GF-D8 (cell line): ENCODE measurements at places on chromosomes 12 and 14.

DNA sequence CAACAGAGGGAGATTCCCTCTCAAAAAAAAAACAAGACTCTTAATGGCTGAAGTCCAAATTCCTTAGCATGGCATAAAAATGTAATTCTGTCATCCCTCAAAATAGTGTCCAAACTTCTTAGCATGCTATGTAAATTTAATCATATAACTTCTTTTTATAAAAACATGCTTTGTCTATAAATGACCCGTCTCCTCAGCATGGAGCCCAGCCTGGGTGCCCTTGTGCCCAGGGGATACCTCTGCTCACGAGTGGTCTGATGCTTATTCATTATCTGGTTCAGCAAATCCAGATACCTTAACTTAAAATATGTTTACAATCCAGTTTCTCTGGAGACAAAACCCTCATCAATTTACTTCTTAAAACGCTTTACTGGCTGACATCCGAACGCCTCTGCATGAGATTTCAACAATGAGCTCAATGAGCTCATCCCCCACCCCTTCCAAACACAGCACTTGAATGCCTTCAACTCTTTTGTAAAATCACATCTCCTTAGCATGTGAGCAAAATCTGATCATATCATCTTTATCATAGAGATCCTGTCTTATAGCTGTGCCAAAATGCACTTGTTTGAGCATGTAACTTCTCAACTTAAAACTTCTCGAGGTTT is 15.7 kb downstream of the RTL1 start:
- no peak for DNase-seq

DNA sequence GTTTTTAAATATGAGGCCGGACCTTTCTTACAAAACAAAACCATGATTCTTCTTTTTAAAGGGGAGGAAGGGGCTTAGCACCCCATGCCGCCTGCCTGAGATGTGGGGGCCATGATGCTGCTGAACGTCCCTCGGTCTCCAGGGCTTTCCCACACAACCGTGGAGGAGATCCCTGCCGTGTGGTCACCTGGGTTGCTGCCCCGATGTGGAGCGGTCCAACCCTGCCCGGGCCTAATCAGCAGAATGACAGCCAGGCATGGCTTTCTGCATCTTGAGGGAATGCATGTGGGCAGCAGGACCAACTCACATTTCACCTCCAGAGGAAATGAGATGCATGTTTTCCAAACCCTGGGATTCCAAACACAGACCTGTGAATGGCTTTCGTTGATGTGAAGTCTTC is 48.9 kb upstream of the C14orf180 start:
- DNase-seq = no peak

DNA sequence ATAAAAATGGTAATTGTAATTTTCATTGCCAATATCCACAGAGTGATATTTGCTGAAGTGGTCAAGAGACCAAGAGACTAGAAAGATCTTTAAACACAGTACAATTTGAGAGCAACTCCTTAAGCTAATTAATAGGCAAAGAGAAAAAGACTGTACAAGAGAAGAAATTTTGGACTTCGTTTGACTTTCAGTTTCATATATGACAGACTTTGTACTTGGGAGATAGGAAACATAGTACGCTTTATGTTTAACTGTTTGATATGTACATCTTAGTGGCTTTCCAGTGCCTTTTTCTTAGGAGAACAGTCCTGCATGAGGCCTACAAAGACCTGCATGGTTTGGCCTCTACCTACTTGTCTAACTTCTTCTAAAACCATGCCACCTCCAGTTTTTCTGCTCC is 1118.1 kb downstream of the TRHDE start:
- no peak for DNase-seq

GRCh38 chr14:105192866-105193731 is 12.0 kb upstream of the NUDT14 start:
- DNase-seq = no peak

- no peak for DNase-seq
Observed at GRCh38 chr12:67155863-67156262, 113.3 kb upstream of the CAND1 start.

DNA sequence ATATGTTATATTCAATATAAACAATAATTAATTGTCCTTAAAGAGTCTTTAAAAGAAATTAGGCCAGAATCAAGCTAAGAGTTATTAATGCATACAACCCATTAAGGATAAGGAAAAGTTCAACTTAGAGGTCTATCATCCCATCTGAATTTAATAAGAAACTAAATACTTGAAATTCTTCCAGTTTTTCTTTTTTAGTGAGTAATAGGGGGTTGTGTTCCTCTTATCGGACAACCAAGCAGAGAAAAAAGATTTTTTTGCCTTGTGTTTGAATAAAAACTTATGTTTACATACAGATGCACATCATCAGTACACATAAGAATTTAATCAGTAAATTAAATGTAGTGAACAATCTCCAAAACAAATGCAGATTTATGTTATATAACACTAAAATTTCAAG is 32.5 kb downstream of the PAWR start:
- no peak for DNase-seq

DNA sequence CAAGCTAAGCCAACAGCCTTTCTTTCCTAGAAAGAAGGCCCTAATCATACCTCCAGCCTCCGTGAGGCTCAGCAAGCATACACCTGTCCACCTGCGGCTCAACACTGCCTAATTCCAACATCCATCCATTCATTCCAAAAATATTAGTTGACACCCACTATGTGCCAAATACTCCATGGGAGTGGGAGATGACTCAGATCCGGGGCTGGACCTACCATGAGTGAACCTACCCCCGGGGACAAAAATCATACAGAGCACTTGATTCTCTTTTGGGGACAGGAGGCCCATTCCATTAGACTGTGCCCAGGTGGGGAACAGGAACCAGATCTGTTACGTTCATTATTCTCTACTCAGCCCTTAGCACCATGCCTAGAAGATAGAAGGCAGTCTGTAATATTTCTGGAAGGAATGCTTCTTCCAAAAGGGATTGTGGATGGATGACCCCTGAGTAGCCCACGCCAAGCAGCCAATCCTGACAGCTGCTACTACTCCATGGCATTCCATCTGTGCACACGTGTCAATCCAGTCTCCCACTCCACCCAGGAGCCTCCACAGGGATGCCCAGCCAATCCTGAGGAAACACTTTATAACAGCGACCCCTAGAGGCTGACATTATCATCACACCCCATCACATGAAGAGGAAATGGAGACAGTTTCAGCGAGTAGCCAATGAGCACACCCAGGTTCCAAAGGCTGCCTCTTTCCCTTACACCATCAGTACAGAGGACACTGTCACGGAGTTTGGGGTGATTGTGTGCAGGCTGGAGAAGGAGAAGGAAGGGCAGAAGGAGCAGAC is 170.7 kb downstream of the ESRRB start:
- no peak for DNase-seq

GRCh38 chr12:67999244-67999643 is 10.0 kb downstream of the IFNG-AS1 start:
- no peak for DNase-seq

- DNase-seq = peak; percentile 21
Observed at GRCh38 chr14:75132382-75133086, 5.7 kb upstream of the NEK9 start.

DNA sequence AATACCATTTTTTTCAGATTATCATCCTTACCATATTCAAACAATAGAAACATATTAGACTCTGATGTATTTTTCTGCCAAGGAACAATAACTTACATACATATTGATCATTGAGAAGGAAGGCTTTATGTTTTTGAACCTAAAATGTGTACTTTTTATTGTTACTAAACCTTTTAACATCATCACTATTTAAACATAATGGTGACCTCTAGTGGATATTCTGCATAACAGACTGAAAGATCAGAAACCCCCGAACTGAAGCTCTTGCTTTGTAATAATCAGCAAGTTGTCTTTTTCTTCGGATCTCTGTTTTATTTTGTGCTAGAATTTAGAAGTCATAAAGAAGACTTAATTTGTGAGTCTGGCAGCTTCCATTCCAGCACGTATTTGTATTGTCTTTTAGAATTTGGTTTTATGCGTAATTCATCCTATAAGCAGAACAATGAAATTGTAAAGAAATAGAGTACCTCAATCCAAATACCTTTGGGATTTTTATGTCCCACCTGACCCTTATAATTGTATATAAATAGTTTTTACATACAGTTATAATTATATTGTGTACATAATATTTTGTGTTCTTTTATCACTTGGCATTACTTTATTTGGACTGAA is 125.9 kb upstream of the ATF1 start:
- peak; percentile 11 for DNase-seq

DNA sequence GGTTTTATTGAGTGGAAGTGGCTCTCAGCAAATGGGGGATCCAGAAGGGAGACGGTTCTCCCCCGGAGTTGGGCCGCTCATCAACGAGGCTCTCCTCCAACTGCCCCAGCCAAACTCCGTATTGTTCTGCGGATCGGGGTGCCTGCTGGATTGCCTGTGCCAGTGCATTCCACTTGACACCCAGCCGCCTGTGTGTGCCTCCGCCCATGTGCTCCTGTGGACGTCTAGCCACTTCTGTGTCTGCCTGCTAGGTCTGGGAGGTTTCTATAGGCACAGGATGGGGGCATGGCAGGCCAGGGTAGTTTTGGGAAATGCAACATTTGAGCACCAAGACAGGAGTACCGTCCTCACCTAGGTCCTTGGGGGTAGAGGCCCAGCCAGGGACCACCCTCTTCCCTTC is 225.7 kb upstream of the AMIGO2 start:
- no peak for DNase-seq

GRCh38 chr12:15608406-15608805 is 180.8 kb downstream of the EPS8 start:
- DNase-seq = no peak

DNA sequence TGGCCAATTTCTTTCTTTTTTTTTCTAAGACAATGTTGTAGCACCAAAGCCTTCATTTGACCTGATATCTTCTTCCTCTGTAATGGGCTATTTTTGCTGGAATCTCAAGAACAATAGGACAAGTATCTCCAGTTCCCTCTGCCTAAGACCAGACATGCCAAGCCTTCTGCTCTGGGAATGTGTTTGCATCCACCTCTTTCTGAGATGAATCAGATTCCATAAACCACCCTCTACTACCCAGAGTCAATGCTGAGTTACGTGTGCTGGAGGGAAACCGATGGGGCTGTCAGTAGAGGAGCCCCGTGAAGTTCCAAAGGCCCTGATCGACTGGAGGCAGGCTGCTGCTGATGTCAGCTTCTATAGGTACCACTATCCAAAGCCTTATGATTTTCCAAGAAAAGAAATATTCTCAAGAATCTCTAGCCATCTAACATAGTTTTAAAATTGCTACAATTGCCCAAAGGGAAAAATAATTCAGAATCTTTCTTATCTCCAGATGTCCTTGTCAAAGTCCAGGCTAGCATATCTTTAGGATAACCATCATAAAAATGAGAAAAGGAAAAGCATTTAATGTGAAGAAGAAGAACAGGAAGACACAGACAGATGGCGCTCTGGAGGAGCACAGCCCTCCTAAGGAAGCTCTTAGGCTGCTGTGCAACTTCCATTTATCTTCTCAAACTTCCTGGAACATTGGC is 101.9 kb downstream of the SLC8A3 start:
- no peak for DNase-seq

DNA sequence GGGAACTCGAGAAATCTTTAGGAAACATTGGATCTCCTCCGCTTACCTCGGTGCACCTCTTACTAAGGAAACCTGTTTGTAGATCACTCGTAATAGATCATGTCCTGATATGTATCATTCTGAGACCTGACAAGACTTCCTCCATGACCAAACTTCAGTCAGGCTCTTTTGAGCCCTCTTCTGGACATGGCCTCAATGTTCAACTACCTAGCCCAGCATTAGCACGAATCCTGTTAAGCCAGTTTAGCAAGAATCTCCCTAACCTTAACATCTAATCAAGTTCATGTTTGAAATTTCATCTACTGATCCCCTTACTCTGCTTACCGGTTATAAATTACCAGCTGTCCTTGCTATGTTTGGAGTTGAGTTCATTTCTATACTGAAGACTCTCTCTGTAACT is 713.9 kb upstream of the USP15 start:
- DNase-seq = no peak

DNA sequence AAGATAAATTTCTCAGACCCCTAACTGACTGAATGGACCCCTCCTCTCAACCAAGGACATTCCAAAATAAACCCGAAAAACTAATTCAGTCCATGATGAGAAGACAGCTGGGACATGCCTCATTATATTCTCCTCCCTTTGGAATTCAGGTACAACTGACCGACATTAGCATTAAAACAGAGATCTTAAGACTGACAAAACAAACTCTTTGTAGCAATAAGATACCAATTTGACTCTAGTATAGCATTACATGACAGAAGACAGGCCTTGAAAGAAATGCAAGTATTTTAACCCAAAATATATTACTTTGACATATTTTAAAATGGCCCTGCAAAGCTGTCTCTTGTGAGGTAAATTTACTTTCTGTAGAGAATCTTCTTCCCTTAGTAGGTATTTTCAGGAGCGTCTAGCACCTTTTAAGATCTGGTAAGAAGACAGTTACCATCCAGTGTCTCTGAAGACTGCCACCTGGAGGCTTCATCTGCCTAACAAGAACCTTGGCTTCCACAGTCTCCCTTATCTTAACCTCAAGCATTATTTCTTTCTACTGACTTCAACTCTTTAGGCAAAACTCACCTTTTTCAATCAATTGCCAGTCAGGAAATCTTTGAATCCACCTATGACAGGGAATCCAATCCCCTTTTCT is 957.5 kb downstream of the SLC6A15 start:
- DNase-seq = no peak

DNA sequence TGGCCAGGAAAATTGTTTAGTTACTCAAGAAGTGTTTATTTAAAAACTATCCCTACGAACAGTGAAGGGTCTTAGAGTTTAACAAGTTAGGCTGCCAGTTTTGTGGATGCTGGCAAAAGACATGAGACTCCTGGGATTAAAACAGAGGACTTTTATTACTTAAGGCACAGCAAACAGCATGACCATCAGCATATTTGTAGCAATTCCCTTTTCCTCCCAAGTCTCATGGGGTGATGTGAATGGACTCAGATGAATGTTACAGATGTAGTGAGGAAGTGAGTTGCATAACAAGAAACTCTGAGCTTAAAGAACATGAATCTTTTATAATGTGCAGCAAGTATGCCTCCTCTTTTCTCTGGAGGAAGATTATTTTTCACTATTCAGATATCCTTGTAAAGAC is 695.8 kb downstream of the RPS29 start:
- no peak for DNase-seq

- DNase-seq = no peak
Observed at GRCh38 chr12:91332302-91332701, 149.7 kb upstream of the DCN start.

DNA sequence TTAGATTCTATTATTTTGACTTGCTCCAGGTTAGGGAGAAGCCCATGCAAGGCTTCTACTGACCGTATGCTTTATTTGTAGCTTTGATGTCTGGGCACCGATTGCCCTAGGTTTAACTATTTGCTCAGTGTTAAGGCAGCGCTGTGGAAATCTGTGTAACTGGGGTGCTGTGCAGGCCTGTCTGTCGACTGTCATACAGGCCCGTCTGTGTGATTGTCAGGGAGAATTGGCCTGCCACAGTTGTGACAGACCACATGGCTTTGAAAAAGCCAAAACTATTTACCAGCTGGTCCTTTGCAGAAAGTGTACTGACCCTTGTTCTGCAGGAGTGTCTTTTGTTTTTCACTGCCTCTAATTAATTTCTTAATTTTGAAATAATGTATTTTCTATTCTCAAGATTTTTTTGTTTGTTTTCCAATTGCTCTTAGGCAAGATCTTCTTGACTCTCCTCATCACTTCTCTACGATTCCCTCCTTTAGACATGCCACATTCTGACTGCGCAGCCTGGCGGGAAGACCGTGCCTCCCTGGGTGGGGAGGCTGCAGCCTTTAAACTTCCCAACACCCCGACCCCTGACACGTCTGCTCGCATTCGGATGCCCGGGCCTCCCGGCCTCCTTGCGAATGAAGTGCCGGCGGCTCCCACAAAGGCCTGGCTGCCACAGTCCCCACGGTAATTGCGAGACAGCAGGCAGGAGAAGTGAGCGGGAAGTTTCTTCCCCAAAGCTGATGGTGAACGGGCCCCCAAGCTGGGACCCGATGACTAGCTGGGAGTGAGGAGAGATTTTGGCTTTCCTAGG is 99.0 kb upstream of the EVL start:
- DNase-seq = no peak
